B cell (primary cell): ENCODE measurements at places on chromosomes 7 and 10.

GRCh38 chr10:6738112-6738768, 158.2 kb upstream of the PRKCQ start:
- DNase-seq = no peak

- no peak for DNase-seq
These were observed 882 bp upstream of the LRRC61 start for GRCh38 chr7:150322114-150322832.

DNA sequence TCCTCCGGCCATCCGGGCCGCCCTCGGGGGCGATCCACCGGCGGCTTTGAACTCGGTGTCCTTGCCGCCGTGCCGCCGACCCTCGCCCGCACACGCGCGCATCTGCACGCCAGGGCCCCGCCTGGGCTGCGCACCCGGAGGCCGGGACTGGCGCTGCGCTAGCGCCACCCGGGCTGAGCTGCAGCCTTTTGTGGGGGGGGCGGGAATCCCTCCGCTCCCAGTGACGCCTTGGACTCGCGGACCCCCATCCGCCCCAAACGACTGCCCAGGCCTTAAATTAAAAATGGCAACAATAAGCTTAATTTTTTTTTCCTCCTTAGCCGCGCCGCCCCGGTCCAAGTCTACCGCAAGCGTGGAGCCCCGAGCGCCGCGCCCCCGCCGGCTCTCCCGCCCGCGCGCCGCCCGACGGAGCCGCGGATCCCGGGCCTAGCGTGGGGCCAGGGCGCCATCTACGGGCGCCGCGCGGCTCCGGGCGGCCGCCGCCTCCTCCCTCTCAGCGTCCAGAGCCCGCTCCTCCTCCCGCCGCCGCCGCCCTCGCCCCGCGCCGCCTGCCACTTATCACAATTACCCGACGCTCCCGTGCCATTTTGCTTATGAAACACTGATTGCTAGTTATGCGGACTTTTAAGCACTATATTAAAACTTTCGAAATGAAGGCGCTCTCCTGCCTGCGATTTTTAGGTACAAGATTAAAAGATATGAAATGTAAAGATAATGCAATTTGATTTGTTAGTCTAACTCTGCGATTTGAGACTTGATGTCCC, 7.5 kb upstream of the EBF3 start:
- peak; percentile 43 for DNase-seq

DNA sequence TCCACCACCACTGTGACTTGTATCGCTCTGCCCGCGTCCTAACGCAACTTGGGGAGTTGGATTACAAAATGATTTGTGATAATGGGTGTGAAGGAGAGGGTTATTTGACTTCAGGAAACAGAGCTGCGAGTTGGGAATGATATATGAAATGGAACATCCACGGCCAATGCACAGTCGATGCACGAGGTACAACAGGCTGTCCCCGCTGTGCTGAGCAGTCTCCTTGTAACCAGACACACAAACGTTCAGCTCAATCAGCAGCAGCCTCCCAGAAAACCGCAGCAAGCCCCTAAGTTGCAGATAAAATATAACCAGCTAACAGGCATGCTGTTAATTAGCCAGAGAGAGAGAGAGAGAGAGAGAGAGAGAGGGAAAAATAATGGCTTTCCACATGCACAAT, 332.7 kb upstream of the MGMT start:
- DNase-seq = no peak

DNA sequence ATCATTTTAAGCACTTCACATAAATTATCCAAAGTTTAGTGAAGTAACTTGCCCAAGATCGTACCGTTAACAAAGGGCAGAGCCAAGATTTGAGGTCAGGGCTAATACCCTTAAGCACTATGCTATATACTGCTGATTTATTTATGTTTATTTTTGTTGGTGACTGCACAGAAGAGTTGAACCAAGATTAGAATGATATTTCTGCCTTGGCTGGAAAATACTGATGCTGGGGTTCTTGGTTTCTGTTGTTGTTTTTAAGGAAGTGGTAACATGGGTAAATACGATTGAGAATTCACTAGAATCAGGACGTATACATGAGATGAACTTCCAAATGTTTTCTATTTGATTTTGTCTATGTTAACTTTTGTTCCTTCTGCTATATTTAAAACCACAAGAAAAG, 9.3 kb downstream of the ADD3 start:
- no peak for DNase-seq

DNA sequence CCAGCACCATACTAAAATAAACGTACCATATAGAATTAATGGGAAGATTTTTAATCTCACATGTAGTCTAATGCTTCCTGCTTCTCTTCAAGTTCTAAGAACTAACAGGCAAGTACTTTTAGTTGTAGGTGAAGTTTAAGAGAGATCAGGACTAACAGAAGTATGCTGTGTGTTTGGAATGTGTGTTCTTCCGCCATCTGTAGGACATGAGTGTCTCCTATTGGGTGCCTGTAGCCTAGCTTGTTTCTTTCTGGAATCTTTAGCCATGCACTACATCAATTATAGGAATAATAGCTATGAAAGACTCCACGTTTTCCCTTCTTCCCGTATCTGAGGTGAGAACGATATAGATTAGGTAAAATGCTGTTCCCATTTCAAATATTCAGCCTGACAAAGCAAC, 140.2 kb upstream of the AHR start:
- no peak for DNase-seq
